ENCODE measurements at places on chromosomes 7 and 10.

DNA sequence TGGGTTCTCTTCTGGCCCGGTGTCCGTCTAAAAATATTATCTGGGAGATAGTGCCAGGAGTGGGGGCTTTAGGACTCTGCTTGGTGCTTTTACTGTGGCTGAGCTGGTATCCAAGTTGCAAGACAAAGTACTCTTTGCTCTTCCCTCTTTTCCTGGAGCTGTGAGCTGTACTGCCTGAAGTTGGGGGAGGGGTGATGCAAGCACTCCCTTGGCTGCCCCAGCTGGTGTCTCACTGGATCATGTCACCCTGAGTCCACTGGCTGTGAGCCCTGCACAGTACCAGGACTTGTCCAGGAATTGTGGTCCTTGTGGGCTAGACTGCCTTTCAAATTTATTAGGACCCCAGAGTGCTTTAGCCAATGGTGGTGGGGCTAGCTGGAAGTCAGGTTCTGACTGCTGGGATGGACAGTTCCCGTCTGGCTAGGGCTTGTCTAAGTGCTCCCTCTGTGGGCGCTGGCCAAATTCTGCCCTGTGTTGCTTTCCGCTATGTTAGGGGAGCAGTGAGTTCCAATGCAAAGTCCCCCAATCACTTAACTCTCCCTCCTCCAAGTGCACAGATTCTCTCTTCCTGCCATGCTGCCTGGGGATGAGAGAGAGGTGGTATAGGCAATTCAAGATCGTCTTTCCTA lies 13.1 kb downstream of the CC2D2B start:
- DNase-seq: no peak

- no peak for DNase-seq
Observed at GRCh38 chr10:3136336-3136735, 36.2 kb downstream of the PITRM1 start.

GRCh38 chr10:14384915-14385314 lies 54.2 kb upstream of the FRMD4A start:
- no peak for DNase-seq

DNA sequence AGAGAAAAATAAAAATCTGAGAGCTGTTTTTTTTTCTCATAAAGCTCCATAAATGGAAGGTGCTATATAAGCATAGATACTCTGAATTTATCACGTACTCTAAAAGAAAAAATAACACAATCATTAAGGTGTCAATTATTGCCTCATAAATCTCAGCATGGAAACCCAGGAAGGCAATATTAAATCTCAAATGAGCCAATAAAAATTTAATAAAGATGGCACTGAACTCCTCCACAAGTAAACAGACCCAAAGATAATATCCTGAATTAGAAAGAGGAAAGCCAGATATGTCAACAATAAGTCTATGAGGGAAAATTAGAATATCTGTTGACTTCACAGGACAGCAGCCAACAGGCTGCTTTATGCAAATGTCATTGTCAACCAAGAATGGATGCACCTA lies 66.5 kb downstream of the CDK6 start:
- no peak for DNase-seq

DNA sequence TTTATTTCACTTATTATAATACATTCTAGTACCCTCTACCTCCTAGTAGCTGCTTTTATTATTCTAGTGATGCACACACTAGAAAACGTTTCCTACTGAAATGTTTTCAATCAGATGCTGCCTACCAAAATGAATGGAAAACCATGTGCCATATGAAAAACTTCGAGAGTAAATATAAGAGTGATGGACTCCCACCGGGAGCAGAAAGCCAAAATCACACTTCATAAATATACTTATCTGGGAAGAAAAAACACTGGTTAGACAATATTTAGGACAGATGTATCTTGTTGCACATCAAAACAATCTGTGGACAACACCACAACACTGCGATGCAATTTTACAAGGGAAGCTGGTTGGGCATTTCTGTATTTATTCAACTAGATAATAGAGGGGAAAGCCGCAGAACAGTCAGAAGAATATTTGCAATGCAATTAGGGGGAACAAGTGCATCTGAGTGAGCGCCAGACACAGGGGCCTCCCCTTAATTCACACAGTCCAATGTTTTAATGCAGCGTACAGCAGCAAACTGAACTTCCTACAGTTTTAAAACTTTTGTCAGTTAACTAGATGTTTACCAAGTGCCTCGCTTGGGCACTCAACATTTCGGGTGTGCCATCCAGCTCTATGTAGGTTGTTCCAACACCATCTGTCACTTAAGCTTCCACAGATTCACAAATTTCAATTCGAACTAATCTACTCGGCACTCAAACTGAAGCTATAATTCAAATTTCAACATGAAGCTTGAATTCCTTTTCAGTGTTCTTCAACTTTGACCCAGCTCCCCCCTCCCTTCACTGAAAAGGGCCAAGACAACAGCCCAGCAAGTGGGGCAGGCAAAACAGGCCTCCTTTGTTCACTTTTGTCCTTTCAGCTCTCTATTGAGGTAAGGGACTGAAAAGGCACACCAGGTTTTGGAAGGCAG lies 7.4 kb downstream of the NRCAM start:
- DNase-seq: no peak

- no peak for DNase-seq
Observed at GRCh38 chr7:117656806-117657205, 177.0 kb downstream of the CFTR start.

DNA sequence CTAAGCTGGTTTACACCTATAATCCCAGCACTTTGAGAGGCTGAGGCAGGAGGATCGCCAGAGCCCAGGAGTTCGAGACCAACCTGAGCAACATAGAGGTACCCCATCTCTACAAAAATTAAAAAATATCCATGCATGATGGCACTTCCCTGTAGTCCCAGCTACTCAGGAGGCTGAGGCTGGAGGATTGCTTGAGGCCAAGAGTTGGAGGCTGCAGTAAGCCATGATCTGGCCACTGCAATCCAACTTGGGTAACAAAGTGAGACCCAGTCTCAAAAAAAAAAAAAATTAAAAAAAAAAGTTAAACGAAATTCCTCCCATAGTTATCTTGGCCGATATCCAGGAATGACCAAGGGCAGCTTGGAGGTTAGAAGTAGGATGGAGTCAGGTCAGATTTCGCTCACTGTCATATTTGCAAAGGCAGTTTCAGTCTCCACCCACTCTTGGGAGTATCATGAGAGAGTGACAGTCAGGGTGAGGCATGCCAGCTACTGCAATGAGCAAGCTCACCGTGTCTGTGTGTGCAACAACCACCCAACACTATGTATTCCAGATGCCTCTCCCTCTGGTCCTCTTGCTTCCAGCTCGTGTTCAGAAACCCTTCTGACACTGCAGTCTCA lies 6.0 kb upstream of the ZDHHC4 start:
- peak; percentile 19 for DNase-seq

- DNase-seq: no peak
Observed at GRCh38 chr7:105721571-105722104, 140.3 kb upstream of the EFCAB10 start.

DNA sequence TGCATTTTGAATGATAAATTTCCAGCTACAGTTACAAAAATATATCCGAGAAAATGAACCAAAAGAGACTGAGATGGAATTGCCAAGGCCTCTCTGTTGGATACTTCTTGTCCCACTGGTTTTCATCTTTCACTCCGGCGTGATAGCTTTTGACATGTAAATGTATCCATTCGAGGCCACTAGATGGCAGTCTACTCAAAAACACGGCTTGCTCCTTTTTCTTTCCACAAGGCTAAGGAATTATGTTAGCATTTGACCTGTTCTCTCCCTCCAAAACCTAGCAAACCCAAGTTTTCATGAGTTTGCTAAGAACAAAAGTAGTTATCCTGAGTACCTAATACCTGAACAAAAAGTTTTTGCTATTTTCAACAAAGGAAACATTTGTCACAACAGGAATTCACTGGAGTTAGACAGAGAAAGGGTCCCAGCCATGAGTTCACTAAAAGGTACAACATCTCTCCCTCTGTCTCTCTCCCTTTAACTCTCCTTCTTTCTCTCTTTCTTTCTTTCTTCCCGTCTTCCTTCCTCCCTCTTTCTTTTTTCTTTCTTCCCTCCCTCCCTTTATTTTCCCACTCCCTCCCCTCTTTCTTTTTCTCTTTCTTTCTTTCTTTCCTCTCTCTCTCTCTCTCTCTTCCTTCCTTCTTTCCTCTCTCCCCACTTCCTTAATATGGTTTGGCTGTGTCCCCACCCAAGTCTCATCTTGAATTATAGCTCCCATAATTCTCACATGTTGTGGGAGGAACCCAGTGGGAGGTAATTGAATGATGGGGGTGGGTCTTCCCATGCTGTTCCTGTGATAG lies 207.9 kb upstream of the MYO3A start:
- peak; percentile 43 for DNase-seq

DNA sequence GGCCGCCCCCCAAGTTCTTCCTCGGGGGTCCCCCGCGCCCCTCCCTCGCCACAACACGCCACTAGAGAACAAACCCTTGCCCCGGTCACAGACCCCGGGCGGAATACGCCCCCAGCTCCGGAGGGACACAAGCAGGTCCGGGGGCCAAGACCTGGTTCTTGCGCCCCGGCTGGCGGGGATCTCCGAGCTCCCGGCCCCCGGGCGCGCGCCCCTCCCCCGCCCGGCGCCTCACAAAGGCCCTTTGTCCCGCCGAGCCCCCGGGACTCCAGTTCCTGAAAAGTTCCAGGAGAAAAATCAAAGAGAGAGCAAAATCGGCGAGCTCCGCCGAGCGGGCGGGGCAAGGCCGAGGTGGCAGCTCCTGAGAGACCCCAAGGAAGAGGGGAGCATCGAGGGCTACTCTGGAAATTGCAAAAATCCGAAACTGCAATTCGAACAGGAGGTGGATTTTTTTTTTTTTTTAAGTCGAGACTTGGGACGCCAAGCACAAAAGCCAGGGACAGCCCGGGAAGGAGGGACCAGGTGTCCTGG lies 4.0 kb downstream of the TNRC18 start:
- no peak for DNase-seq

DNA sequence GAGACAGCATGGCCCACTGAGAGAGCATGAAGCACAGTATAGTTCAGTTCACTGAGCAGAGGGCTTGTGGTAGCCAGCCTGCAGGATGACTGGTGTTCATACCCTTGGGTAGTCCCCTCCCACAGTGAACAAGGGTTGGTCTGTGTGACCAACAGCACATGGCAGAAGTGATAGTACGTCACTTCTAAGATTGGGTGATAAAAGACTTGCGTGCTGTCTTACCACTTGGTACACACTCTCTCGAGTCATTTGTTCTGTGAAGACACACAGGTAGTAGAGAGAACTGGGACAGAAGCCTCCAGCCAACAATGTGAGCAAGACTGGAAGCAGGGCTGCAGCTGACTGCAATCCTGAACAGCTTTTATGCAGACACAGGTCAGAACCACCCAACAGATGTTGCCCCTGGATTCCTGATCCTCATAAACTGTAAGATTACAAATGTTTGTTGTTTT lies 14.6 kb downstream of the EPC1 start:
- DNase-seq: peak; percentile 93

DNA sequence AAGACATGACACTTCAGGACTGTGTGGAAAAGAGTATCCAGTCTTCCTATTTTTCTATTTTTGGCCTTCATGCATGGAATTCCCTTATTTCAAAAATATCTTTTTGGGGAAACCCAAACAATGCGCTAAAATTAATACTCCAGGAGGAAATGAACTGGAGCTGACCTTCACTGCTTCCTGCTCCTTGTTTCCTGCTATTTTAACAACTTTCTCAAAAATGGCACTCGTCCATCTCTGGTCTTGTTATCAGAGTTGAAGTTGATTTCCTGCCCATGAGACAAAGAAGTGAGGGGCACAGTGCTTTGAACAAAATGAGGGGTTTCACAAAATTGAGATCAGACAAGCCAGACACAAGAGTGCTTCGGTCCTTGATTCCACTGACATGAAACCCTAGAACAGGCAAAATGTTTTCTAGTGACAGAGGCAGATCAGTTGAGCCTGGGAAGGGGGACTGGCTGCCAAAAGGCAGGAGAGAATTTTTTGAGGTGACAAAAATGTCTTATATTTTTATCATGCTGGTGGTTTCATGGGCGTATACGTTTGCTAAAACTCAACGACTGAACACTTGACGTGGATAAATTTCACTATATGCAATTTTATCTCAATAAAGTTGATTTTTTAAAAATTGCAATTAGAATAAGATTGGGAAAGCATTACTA lies 193.2 kb downstream of the CREB5 start:
- no peak for DNase-seq

DNA sequence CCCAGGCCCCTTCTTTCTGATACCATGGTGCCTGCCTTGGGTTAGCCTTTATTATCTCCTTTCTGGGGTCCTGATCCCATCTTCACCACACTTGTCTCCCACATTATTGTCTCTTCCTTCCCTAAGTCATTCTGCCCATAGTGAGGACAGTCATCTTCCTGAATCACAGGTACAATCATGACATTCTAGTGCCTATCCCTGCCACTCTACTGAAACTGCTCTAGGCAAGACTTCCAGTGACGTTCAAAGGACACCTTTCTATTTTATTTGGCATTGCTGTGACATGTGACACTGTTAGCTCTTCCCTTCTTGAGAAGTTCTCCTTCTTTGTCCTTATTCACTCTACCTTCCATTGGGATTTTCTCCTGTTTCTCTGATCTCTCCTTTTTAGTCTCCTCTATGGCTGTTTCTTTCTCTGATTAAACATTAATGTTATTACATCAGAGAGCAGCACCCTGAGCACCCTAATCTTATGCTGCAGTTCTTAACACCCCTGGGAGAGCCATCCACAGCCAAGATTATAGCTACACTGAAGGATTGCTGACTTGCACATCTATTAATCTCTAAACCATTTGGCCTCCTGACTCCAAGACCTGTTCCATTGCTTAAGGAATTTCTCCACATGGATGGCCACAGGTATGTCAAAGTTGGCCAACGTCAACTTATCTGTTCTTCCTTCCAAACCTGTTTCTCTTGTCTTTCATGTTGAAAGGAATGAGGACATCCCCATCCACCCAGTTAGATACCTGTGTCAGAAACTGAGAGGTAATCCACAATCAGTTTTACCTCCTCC lies 10.9 kb downstream of the MACC1 start:
- no peak for DNase-seq

DNA sequence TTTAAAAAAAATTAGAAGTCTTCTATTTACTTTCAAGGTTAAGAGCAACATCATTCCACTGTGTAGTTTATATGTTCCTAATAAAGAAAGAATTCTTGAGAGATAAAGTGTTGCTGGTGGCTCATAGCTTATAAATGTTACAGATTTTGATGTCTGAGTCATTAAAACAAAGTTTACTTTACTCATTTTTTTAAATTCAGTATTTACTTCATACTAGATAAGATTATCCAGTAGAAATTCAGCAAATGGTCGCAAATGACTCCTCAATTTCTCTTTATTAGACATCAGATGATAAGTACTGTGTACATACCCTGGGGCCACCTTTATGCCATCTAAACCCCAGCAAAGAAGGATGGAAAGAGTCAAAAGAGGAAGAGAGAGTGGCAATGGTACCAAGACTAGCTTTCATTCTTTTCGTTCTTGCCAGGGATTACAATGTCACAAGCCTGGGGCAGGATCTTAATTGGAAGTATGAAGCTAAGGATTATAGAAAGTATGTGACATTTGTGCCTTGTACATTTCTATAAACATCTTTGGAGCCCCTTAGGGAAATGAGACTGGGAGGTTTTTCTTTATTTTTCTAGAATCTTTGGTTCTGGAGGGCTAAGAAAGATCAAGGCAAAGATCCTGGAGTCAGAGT lies 206.1 kb downstream of the CHRM2 start:
- no peak for DNase-seq
